ENCODE measurements at places on chromosomes 3 and 15.

- DNase-seq = no peak
Observed at GRCh38 chr3:78732471-78732870, 1035.3 kb downstream of the ROBO1 start.

DNA sequence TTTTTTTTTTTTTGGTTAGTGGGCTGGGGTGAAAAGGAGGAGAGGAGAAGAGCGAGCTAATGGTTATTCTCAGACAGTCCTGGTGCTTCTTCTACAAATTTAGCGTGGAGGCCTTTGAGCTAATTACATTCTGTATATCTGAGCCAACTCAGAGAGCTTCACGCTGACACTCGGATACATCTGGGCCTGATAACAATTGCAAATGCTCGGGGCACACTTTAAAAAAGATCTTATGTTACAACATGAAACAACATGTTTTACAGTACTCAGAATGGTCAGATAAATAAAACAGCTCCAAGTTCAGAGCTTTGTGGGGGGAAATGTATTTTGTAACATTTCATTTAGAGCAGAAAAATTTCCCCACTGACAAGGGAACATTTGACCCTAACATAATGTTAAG is 966.9 kb upstream of the NR2F2 start:
- DNase-seq = no peak

- no peak for DNase-seq
Observed at GRCh38 chr15:81929557-81929956, 116.3 kb downstream of the MEX3B start.

- DNase-seq = no peak
Observed at GRCh38 chr3:152402695-152403451, 134.1 kb downstream of the MBNL1 start.

GRCh38 chr15:68587769-68588385 is 9.1 kb downstream of the CORO2B start:
- no peak for DNase-seq

- DNase-seq = no peak
Observed at GRCh38 chr3:33941804-33942203, 143.4 kb downstream of the PDCD6IP start.

DNA sequence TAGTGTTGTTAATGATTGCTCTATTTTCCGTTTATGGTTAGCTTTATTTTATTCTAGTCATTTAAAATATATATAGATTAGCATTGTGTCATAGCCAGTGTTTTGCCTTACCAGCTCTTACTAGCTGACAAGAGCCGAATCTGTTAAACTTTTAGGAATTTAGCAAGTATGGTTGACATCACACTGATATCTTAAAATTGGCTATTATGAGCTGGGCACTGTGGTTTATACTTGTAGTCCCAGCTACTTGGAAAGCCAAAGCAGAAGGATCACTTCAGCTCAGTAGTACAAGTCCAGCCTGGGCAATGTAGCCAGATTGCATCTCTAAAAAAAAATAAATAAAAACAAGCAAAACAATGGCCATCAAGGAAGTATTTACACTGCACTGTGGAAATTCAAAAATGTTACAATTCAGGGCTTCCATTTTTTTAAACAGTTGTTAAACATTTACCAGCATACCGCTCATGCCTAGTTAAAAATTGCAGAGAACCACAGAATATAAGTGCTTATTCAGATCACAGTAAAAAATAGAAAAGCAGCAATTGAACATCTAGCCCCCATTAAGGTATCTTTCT is 208.4 kb upstream of the CGNL1 start:
- DNase-seq = no peak
